ENCODE measurements at places on chromosomes 5 and 9.

- DNase-seq: no peak
These were observed 10.7 kb upstream of the UBAC1 start for GRCh38 chr9:135971892-135972291.

DNA sequence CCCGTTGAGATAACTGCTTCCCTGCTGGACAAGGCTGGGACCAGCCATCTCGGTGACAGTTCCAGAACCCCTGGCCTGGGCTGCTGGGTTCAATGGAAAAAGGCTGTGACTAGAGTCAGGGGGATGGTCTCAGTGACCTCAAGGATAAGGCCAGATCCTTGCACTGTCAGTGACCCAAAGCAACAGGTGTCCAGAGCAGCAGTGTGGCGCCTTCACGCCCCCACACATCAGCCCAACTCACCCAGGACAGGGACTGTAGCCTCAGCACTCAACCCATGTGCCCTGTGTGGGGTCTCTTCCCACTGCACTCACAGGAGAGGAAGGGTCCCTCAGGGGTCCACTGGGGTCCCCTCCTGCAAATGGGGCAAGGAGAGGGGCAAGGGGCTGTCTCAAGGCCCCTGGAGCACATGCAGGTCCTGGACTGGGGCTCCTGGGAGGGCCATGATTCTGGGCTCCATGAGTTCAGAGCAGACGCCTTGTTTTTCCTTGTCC lies 698 bp upstream of the LCN2 start:
- no peak for DNase-seq

DNA sequence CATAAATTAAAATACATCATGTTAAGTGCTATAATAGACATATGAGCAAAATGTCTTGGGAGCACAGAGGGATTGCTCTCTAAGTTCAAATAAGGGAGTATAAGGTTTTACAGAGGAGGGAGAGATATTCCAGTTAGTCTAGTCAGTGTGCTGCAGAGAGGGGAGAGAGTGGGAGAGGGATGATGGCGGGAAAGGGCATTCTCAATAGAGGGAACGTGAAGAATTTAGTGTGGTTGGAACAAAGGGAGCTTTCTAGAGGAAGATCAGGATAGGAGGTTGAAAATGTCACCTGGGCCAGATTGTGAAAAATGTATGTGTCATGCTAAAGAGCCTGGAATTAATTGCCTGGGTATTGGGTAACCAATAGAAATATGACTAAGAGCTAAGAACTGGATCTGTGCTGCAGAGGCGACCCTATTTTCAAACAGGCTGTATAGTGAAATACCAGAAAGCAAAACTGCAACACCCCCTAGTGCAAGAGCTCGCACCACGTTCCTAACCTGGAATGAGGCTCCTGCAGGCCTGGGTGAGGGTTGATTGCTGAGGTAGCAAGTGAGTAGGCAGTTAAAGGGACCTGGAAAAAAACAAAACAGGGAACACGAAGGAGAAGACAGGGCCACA lies 791.8 kb upstream of the C9orf72 start:
- no peak for DNase-seq

GRCh38 chr9:12958279-12958678 lies 183.5 kb downstream of the LURAP1L start:
- DNase-seq: no peak

- DNase-seq: no peak
These were observed 78.0 kb upstream of the SPRY4 start for GRCh38 chr5:142402752-142403318.

DNA sequence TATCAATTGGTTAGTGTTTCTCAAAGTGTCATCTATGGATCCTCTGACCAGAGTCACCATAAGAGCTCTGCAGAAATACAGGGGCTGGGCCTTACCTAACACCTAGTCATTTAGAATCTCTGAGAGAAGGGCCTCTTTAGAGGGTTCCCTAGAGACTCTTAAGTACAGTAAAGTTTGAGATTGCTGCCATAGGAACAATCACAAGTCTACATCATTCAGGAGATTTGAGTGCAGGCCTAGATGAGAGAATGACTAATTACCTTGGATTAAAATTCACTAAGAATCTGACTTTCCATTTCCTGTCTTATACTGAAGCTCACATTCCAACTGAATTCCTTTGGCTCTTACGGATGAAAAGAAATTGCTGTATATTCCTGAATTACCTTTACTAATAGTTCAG lies 182.1 kb upstream of the PTGER4 start:
- DNase-seq: no peak

GRCh38 chr5:96226941-96227552 lies 206.0 kb downstream of the PCSK1 start:
- DNase-seq: no peak

DNA sequence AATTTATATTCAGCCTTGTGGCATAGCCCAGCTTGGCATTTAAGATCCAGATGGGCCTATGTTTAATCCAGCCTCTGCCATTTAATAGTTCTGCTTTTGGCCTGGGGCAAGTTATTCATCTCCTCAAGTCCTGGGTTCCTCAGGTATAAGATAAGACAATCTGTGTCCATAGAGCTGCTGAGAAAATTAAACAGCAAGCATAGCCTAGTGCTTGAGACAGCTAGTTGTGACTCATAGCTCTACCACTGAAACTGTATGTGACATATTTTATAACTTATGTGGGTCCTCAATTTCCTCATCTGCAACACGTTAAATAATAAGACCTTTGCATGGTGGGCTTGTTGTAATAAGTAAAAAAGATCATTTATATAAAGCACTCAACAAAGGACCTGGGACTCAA lies 53.3 kb upstream of the ATP10B start:
- no peak for DNase-seq

DNA sequence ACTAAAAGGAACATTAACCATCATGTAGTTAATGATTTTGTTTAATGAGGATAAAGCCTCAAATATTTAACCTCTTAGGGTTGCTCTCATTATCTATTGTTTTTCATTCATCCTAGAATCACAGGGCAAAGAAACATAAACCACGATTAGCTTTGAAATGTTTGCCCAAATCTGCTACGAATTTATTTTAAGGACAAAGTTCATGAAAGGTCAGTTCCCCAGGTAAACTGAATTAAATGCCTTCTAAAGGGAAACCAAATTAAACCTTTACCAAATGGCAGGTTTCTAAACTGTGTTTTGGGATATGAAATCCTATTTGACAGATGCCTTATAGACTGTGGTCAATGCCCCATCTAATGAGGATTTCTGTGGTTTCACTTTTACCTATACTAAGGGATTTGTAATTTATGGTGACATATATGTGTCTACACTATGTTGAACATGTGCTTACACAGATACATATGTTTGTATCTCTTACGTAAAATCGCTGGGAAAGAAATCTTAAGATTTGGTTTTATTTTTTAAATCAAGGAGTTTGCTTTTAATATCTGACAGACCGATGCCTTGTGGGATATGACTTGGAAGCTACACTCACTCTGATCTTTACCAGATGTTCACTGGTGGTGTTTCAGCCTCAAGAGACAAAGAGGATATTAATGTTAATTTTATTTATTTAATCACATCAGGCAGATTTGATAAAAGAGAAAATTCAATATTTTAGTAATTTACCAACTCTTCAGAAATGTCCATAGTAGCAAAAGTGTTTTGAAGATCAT lies 188.4 kb downstream of the GLIS3 start:
- DNase-seq: no peak

Data from stimulated activated CD8-positive, alpha-beta memory T cell treated with anti-CD3 and anti-CD28 coated beads, Interleukin-7, amount 100 ng/mL, for 1 hour (primary cell).